ENCODE measurements at places on chromosomes 1 and 21.

DNA sequence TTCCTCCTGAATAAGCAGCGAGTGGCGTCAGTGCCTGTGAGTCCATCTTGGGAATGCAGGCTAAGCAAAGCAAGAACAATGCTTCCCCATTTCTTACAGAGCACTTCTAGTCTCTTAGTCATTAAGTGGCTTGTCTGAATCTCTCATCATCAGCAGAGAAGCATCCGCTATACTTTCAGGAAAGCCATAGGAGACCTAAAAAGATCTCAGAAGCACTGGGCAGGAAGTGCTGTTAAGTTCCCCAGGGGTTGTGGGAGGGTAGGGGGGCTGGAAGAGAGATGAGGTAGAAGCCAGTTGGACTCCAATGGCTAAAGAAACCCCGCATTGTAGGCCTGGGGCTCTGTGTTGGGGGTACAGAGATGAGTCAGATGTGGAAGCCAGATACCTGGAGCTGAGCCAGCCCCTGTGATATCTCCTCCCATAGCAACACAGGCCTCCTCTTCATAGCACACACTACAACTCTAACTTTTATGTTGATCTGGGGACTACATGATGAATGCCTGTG lies 44.9 kb downstream of the SYT6 start:
- DNase-seq: no peak

GRCh38 chr1:56397811-56398231 lies 181.5 kb downstream of the PLPP3 start:
- no peak for DNase-seq

GRCh38 chr1:162250004-162250730 lies 126.5 kb downstream of the SPATA46 start:
- DNase-seq: no peak

GRCh38 chr1:5659606-5660005 lies 332.6 kb downstream of the NPHP4 start:
- DNase-seq: no peak

DNA sequence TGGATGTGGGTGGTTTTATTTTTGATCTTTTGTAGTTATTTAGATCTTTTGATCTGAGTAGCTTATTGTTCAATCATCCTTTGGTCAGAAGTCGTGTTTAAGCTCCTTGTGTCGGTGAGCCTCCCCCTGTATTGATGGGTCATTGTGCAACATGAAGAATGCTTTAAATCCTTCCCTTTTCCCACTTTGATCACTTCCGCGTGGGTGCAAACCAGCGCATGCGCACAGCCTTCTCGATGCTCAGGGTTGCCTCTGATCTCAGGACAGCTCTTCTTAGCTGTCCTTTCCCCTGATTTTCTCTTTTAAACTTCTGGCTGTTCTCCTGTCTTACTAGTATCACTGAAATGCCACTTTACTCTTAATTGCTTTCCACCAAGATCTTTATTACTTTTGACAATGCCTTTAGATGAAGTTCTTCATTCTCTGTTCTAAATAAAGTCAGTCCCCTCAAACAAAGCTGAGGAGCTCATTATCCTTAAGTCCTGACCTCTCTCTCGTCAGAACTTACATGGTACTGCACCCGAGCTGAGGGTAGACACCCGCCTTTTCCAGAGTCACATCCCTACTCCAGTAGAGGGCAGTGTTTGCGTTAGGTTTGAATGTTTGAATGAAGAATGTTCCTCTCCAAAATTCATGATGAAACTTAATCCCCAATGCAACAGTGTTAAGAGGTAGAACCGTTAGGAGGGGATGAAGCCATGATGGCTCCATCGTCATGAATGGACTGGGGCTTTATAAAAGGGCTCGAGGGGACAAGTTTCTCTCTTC lies 547.9 kb upstream of the TMPRSS15 start:
- no peak for DNase-seq

GRCh38 chr1:27576806-27577227 lies 27.1 kb downstream of the AHDC1 start:
- no peak for DNase-seq

DNA sequence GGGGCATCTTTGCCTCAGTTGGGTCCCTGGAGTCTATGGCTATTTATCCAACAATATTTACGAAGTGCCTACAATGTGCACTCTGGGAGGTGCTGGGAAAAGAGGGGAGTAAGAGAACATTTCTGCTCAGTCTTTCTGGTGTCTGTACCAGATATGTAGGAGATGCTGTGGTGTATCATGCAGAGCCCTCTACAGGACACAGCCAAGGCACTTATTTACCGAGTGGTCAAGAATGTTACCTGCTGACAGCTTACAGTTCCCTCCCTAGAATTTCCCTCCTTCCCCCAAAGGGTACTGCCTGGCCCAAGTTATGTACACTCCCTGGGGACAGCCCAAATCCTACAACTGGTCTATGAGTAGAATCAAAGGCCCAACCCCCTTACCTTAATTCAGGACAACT lies 177.7 kb downstream of the C1orf94 start:
- DNase-seq: no peak

DNA sequence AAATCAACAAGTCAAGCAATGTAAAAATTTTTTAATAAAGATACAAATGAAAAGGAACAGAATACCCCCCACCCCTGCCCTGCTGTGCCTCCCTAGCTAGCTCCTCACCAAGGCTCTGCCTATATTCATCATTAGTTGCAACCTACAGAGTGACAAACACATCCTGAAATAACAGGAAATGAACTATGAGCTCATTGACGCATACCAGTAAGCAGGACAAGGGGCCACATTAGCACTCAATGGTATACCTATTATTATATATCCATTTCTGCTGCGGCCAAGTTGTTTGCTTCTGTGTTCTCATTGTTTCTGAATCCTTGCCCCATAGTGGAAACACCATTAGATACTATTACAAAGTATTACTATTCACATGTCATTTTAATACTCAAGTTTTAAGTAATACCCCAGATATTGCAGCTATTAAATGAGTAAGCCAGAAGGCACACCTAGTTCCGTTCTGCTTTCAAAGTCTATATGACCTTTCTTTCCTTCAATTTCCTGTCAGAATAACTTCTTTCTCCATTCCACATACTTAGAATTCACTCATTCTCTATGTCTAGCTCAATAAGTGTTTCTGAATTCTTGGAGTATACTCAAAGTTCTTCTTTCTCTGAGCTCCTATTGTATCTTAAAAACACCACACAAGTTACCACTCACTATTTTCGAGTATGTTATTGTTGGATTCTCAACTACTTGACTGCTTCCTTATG lies 1214.9 kb downstream of the PLA2G4A start:
- DNase-seq: no peak

DNA sequence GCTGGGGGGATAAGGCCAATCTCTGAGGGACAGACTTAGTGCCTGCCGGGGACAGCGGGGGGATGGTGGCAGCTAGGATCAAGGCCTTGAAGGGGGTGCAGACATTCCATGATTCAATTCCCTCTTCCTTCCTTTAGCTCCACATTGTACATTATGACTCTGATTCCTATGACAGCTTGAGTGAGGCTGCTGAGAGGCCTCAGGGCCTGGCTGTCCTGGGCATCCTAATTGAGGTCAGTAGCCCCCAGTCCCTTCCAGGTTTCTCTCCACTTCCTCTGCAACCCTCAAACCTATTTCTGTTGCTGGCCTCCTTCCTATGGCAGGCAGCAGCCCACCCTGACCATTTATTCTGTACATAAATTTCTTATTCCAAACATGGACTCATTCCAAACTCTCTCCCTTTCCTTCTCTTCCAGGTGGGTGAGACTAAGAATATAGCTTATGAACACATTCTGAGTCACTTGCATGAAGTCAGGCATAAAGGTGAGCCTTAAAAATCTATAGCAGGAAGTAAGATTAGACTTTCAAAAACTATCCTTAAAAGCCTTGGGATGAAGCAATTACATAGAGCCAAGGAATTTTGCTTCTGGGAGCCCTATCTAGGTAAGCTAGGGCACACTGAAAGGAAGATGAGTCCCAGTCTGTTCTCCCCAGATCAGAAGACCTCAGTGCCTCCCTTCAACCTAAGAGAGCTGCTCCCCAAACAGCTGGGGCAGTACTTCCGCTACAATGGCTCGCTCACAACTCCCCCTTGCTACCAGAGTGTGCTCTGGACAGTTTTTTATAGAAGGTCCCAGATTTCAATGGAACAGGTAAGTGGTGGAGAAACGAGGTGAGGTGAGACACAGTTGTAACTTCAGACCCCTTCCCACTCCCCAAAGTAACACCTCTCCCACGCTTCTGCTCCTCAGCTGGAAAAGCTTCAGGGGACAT lies 5.1 kb downstream of the CA14 start:
- DNase-seq: no peak

DNA sequence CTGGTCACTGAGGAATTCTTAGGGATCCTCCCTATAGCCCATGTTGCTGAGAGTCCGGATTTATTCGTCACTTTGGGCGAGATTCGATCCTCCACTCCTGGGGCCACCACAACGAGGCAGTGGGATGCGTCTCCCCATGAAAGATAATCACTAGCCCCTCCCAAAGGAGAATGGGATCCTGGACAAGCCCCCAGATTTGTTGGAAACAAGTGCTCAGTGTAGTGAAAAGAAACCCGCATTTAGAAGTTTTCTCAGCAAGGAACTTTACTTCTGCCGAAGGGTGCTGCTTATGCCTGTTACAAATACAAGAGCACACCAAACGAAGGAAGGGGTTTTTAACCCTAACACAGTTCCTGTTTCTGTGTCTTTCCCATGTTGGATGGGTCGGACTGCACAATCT lies 83.3 kb downstream of the ZFYVE9 start:
- DNase-seq: no peak

- DNase-seq: no peak
These were observed 35.2 kb downstream of the PTBP2 start for GRCh38 chr1:96756789-96757188.

DNA sequence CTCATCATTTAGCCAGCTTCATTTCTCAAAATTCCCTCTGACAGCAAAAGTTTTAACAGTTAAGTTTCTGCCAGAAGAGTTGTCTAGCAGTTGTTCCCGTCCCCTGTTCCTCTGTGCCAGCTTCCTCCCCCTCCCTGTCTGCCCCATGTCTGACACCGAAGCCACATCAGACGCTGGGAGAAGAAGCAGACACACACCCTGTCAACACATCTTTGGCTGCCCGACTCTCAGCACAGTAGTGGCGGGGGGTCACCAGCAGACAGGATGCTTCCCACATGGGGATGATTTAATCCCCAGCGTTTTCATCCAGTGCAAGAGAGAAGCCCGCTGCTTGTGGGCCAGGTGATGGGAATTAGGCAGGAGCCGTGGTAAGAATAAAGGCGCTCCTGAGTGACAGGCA lies 379.4 kb upstream of the RUNX1 start:
- DNase-seq: no peak

- no peak for DNase-seq
These were observed 3.4 kb downstream of the ADGRB2 start for GRCh38 chr1:31760471-31761470.

- DNase-seq: no peak
These were observed 7.9 kb upstream of the IL23R start for GRCh38 chr1:67158401-67158800.

DNA sequence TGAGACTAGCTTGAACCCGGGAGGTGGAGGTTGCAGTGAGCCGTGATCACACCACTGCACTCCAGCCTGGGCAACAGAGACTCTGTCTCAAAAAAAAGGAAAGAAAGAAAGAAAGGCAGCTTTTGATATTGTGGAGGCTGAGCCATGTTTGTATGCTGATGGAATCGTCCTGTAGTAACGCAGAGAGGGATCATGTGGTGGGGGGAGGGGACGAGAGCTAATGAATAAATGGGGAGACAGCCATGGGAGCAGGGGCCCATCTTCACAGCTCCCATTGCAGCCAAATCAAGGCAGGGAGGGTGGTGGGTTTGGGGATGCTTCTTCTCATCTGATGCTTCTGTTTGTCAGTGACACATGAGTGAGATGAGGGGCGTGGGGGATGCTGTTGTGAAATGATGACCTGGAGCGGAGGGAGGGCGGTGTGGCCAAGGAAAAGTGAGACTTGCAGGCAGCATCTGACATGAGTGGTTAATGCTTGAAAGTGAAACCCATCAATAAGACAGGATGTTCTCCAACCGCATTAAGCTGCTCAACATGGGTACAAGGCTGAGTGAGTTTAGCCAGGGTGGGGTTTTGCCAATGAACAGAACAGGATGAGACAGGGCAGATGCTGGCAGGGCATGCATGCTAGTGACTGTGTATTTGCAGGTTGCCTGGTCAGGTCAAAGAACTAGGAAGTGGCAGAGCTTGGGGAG lies 16.7 kb downstream of the SPATA21 start:
- no peak for DNase-seq

- DNase-seq: no peak
These were observed 26.0 kb downstream of the PTTG1IP start for GRCh38 chr21:44847261-44848056.

DNA sequence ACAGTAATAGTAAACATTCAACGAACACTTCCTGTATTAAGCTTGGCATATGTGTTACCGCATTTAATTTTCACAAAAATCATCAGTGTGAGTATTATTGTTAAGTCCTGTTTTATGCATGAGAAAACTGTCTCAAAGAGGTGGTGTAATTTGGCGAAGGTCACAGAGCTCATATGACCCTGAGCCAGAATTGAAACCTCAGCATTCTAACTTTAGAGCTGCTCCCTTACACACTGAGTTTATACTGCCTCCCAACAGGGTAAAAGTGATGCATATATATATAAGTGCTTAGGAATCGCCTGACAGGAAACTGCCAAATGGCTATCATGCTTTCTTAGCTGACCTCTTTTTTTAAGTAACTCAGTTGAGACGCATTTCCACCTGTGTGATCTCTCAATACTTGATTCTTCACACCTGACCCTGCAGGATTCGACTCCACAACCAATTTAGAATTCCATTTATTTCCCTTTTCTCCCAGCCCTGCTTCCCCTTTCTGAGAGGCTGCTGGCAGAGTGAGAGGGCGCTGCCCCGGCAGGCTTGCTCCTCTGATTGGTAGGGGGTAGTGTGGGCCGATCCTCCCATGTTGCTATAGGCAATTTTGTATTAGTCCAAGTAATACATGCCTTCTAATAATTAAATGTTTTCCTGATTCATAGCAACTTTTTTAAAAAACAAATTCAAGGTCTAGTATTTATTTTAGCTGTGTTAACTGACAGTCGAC lies 40.5 kb downstream of the ZBTB40 start:
- no peak for DNase-seq

All from mesothelial cell of epicardium (in vitro differentiated cells).